ENCODE measurements at places on chromosomes 5 and 9.

- DNase-seq: no peak
Observed at GRCh38 chr9:108857572-108857971, 1.8 kb upstream of the ACTL7B start.

GRCh38 chr5:177553671-177554429 lies 513 bp downstream of the FAM193B start:
- DNase-seq: no peak

GRCh38 chr9:115850548-115851304 lies 302.9 kb upstream of the PAPPA start:
- DNase-seq: no peak

DNA sequence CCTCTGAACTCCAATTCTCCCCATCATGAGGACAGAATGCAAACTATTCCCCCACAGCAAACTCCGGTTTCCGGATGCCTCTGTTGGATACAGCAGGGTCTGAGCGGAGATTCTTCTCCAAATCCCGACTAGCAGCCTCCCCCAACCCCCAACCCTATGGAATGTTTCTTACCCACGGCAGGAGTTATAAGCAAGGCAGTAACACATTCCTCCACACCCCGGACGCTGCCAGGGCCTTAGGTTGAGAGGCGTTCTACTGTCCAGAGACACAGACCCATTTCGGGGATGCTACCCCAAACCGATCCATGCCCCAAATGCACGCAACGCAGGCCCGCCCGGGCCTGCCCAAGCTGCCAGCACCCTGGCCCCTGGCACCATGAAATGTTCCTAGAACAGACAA lies 85.6 kb upstream of the LMX1B start:
- no peak for DNase-seq

Data from GM12878 (cell line).